ENCODE measurements at places on chromosomes 3 and 15.

- DNase-seq = no peak
Observed at GRCh38 chr3:158864492-158864891, 62.6 kb downstream of the MFSD1 start.

- no peak for DNase-seq
Observed at GRCh38 chr3:183930086-183930485, 45.4 kb upstream of the PARL start.

- no peak for DNase-seq
Observed at GRCh38 chr3:157614896-157615295, 111.7 kb upstream of the VEPH1 start.

- DNase-seq = no peak
Observed at GRCh38 chr3:152026033-152026556, 152.7 kb downstream of the SUCNR1 start.

DNA sequence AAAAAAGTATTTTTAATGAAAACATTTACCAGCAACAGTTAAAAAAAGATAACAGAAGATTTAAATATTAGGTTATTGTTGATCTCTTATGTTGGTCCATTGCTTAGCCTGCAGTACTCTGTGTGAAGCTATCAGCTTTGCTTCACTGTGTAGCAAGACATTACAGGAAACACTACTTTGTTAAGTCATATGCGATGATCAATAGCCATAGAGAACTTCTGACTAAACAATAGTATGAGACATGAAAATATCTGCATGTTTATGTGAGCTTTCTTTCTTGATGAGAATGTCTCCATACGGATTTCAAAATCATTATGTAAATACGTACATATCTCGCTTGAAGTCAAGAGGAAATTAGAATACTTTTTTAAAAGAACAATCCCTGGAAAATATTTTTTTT, 27.0 kb upstream of the CAPN3 start:
- DNase-seq = no peak

DNA sequence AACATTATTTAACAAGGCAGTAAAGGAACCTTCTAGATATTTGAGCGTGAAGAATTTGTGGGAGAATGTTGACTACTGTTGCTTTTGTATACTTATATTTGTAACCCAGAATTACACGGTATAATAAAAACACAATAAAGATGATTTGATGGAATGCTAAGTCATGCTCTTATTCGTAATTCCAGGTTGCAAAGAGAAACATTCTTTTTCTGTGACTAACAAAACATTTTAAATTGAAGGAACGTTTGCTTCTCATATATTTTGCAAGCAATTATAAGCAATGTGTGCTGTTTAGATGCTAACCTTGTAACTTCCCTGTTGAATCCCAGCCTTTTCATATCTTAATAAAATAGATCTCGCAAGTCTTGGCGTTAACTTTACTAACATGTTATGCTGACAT, 124.4 kb upstream of the CGNL1 start:
- no peak for DNase-seq

GRCh38 chr3:114299421-114299820, 5.6 kb downstream of the TIGIT start:
- DNase-seq = no peak

DNA sequence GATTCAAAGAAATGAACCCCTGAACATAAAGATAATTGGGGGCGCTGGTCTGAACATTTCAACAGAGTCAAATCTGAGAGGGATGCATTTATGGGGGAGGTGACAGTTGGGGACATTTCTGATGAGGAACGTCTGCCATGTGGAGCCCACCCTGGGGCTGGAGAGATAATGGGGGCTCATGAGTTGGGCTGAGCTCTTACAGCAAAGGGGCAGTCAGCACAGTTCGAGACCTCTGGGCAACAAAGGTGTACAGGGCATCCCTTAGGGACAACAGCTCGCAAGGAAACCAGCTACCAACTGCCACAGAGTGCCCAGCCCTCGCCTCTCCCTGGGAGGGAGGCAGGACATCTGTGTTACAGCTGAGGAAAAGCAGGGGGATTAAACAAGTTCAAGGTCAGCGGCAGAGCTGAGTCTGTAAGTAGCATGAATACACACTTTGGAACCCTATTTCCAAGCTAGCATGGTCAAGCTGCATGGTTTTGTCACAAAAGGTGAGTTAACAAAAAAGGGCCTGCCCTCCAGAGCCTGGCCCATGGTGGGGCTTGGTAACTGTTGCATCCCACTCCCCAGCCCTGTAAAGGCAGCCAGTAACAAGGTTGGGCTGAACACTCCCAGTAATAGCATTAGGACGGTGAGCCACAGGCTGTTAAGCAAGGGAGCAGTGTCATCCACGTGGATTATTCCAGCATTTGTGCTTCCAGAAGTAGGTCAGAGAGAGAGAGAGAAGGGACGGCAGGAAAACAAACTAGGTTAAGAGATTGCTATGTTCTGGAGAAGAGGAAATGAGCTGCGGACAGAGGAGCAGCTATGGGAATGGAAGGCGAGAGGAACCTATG, 4.3 kb downstream of the GNB5 start:
- no peak for DNase-seq

DNA sequence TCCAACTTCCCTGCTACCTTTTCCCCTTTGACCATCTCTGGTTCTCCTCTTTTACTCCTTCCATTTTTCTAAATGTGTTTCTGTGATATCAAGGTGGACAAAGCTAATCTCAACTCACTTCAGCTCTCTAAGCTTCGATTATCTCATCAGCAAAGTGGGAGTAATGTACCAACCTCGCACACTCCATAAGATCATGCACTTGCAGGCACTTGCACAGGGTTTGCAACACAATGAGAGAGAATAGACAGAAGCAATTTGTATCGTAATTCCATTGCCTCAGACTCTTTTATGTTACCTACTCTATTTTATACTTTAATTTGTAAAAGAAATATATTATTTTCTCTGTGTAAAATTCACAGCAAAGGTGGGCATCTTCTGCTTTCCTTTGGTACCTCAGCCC, 7.0 kb upstream of the POLQ start:
- no peak for DNase-seq

GRCh38 chr3:152458376-152459117, 189.8 kb downstream of the MBNL1 start:
- no peak for DNase-seq

GRCh38 chr15:83813682-83814081, 159.8 kb downstream of the ADAMTSL3 start:
- DNase-seq = no peak

DNA sequence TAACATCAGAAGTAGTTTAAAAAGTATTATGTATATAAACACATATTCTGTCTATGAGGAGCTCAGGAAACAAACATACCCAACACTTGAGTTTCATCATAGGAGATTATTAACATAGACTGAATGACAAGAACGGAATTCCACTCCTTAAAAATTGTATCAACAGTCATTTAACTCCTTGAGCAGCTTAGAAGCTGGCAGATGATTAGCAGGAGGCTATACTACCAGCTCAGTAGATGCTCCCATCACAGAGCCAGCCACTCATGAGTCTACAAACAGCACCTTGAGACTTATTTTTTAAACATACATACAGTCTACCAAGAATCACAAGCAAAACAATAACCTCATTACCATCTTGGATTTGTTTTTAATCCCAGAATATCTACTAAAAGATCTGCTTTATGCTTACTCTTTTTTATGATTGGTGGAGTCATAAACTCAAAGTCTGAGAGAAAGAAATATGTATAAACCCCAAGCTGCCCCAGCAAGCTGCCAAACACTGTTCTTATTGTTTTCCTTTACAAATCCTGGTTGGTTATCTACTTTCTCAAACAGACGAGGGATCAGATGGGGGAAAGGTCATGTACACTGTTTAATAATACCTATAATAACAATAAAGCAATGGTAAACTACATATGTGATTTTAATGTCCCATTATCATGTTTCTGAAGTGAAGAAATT, 59.5 kb downstream of the CBLB start:
- no peak for DNase-seq

GRCh38 chr3:84077479-84077878, 881.3 kb upstream of the CADM2 start:
- no peak for DNase-seq

GRCh38 chr3:197512691-197513571, 42.8 kb downstream of the BDH1 start:
- DNase-seq = no peak

DNA sequence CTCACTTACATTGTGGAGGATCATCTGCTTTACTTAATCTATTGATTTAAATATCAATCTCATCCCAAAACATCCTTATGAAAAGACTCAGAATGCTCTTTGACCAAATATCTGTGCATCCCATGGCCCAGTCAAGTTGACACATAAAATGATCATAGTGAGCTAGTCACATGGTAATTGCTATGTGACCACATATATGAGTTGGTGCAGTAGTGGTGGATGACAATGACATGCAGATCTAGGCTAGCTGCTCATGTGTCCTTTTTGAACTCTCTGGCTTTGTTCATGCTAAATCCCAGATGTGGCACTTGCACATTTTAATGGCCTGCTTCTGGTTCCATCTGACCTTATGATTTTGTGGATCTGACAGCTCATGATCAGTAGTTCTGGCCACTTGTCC, 156.2 kb downstream of the NFKBIZ start:
- DNase-seq = no peak

GRCh38 chr3:186705882-186706780, 11.0 kb upstream of the KNG1 start:
- DNase-seq = no peak

GRCh38 chr3:189797103-189797750, 166.0 kb downstream of the TP63 start:
- no peak for DNase-seq

DNA sequence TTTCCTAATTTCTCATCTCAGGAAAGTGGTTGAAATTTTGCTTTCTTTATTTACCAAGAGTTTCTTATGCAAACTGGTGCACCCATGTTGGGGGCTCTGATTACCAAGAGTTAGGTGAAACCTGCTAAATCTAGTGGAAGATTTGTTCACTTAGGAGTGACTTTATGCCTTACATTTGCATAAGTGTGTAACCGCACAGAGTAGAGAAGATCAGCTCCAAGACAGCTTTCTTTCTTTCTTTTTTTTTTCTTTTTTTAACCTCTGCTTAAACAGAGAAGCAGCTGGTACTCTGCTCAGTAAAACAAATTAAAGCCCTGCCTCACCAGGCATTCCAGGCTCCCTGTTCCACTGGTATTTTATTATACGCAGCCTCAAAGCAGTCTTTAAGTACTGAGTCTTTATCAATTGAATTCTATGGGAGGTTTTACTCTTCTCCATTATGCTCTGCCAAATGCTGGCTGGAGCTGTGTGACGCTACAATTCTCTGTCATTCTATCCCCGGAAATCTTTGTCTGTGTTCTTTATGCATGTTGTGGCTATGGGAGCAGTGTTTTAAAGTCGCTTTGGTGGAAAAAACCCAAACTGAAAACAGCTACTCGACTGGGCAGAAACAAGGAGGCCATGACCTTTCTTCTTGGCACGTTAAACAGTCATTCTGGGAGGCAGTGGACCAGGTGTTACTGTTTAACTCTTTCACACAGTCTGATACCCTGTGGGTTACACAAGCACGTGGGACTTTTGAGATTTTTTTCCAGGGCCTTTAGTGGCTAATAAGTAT, 55.2 kb upstream of the GBE1 start:
- DNase-seq = no peak

DNA sequence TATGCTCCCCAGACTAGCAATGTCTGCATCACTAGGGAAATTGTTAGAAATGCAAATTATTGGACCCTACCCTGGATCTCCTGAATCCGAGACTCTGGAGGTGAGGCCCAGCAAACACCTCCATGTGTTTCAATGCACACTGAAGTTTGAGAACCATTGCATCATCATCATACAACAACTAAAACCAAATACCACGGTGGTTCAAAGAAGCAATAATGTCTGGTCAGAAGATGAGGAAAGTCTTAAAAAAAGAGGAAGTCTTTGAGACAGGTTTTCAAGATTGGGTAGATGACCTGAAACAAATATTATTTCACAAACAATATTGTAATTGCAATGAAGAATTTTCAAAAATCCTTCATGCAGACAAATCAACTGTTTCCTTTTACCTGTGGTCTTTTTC, 60.3 kb upstream of the TRA2B start:
- DNase-seq = no peak

DNA sequence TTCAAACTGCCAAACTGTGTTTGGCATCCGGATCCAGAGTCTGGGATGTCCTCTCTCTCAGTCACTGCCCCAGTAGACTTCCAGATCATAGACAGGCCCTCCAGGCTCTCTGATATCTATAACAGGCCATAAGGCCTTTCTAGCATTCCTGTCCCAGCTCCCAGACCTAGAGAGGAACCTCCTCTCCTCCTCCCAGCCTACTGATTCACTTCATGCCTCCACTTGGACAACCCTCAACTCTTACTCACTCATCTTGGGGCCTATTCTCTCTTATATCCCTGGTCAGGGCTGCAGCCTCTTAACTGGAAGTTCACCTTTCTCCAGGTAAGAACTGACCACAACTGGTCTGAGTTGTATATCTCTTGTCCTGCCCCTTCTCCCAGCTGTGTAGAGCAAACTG, 253.7 kb upstream of the TRIM42 start:
- DNase-seq = no peak

DNA sequence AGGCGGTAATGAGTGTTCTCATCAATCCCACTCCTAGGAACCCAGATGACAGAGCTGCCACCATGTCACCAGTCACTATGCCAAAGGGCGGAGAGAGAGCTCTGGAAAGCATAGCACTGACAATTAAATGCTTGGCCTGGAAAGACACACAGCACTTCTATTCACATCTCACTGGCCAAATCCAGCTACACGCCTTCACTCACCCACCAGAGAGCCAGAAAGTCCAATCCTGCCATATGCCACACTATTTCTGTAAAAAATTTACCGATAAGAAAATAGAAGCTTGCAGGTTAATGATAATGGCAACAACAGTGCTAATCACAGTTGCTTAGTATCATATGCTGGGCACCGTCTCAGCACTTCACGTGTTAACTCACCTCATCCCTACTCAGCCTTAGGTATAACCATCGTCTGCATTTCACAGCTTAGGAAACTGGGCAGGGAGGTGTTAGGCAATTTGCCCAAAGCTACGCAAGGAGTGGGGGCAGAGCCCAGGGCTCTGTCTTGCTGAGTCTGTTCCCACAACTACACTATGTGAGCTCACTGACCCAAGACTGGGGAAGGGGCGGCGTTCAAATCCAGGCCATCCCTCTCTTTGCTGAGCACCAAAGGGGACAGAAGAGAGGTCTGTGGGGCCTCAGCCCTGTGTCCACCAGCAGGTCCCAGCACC, 16.5 kb downstream of the KLHL25 start:
- DNase-seq = no peak

DNA sequence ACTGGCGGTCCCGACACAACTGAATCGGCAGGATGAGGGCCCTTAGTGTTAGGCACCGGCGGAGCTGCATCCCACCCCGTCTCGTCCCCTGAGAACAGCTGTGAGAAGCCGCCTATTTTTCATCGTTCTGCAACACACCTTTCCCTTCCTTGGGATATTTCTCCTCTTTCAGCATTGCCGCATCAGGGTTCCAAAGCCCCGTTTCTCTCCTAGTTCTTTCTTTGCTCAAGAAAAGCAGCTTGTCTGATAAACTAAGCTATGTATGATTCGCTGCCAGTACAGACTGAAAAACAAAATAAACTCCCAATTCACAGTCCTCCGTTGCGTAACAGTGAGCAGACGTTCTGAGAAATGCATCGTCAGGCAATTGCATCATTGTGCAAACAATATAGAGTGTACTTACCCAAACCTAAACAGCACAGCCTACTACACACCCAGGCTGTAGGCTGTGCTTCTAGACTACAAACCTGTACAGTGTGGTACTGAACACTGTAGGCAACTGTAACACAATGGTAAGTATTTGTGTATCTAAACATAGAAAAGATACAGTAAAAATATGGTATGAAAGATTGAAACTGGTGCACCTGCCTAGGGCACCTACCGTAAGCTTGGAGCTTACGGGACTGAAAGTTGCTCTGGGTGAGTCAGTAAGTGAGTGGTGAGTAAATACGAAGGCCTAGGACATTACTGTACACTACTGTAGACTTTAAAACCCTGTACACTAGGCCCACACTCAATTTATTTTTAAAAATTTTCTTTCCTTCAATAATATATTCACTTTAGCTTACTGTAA, 8.9 kb upstream of the ADAMTS17 start:
- no peak for DNase-seq
